ENCODE measurements at places on chromosomes 5 and 9.

- no peak for DNase-seq
Measured at GRCh38 chr5:62093411-62093810, 212.6 kb upstream of the KIF2A start.

DNA sequence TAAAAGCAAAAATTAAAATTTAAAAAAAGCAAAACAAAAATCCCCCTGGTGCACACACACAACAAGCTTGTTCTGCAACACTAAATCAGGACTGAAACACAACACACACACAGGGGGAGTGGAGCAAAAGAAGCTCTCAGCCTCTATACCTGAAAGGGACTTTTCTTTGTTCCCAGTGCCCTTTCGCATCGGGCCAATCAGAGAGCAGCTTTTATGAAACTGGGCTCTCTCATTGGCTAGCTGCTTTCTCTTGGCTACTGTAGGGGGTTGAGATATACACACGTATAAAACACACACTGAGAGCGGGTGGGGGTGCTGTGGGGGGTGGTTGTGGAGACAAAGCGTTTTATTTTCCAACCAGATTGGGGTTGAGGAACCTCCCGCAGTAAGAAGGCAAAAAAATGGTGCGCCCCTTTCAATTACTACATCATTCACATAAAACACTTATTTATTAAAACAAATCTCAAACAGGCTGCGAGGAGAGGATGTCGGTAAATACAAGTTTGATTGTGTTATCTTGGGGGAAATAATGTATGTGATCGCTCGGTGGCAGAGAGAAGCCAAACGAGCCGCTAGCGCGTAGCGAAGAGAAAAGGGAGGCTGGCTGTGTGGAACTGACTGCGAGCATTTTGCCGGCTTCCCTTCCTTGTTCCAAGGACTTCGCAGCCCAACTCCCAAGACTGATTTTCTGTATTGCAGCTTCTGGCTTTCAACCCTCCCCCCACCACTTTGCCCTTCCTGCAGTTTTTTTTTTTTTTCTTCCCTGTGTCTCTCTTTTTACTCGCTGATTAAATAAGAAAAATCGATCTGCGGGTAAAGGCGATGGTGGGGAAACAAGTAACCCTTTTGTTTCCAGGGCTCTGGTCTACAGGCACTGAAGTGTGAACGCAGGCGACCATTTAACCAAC is 2.5 kb upstream of the ZNF608 start:
- peak; percentile 47 for DNase-seq

GRCh38 chr5:147956064-147956841 is 49.9 kb upstream of the C5orf46 start:
- DNase-seq, result no peak

DNA sequence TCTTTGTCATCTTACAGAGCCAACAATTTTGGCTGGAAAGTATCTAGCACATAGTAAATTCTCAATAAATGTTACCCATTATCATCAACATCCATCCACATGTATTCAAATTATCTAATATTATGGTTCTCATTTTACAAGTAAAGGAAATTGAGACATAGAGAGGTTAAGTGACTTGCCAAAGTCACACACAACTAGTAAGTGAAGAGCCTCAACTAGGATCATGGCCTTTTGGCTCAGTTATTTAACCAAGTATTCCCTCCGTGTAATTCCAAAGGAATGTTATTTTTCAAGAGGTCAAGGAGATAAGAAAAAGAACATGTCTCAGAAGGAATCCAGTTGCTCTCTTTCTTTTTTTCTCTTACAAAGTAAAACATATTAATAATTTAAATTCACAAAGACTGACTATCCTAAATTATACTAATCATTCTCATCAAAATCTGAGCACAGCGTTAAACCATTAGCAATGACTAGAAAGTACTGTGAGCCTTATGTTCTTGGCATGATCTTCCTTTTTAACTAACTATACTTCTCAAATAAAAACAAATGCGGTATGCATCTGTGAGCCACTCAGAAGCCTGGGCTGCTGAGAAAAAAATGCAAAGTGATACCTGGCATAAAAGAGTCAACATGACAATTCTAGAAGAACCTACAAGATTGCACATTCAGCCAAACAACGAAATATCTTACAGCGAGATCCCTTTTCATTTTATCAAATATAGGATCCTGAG is 350.9 kb downstream of the GLIS3 start:
- no peak for DNase-seq

DNA sequence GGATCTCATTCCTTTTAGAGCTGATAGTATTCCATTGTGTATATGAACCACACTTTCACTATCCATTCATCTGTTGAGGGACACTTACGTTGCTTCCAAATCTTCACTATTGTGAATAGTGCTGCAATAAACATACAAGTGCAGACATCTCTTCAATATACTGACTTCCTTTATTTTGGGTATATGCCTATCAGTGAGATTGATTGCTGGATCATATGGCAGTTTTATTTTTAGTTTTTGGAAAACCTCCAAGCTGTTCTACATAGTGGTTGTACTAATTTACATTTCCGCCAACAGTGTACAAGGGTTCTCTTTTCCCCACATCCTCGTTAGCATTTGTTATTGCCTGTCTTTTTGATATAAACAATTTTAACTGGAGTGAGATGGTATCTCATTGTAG is 33.8 kb upstream of the LECT2 start:
- DNase-seq, result no peak

GRCh38 chr5:14475045-14475444 is 106.5 kb upstream of the OTULINL start:
- DNase-seq, result no peak

DNA sequence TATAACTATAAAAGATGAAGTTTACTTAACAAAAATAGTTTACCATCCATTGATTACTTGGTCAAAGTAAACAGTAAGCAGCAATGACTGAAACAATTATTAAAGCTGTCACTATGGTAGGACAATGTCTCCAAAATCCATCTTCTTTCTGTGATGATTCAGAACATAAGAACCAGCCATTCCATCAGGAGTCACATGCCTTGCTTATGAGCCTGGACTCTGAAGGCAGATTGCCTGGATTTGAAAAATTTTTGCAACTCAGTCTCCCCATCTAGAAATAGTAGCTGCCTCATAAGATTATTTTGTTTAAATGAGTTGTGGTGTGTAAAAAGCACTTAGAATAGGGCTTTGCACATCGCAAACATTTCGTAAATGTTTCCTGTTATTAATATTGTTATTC is 136.2 kb downstream of the LIFR start:
- DNase-seq, result no peak

Measured in NCI-H1417 treated with DMSO at 0.1 percent for 48 hours (cell line).